Colonic mucosa (tissue), 4 donors: ENCODE measurements at places on chromosomes 13 and 19. TPM values are rescaled to one million over a fixed set of nuclear protein-coding genes. Genes with fewer than 3 reads are reported as not detected.

GRCh38 chr13:40456979-40457553 is 209.4 kb downstream of the FOXO1 start:
- no peaks in the 10 kb centered on the region for H3K27me3 ChIP-seq
- no peak for DNase-seq
- H3K4me3 ChIP-seq: no peak overlapping the region

GRCh38 chr13:23793711-23794110 is 95.5 kb downstream of the MIPEP start:
- H3K27ac ChIP-seq: no peak overlapping the region
- no peak for DNase-seq
- no peaks in the 10 kb centered on the region for H3K36me3 ChIP-seq
- no peak overlapping the region for H3K4me3 ChIP-seq
- no peaks in the 10 kb centered on the region for H3K27me3 ChIP-seq

DNA sequence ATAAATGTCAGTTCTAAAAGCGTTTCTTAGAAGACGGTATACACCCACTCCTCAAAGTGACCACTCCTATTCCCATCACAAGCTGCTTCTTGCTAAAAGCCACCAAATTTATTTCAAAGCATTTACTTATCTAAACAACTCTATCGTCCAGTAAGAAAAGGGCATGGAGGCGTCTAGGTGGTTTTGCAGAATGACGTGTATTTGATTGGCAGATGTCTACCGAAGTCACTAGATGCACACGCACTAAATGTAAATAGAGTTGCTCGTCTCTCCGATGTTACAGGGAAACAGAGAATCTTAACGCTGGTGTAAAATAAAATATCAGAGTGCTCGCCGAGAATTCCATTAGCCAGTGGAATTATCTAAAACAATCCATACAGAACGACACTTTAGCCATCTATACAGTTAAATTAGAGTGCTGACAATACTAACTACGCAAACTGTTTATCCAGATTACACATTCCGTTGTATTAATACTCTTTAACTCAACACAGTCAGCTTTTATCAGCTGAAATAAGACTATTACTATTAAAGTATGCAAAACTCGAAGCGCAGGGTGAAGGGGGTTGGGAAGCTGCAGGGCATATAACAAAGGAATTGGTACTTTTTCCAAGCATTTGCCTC is 1.9 kb downstream of the KLF12 start:
- peak overlapping the region; percentile 74 for H3K4me3 ChIP-seq
- H3K4me1 ChIP-seq: no peaks in the 10 kb centered on the region
- peak overlapping the region; percentile 92 for H3K27ac ChIP-seq
- H3K27me3 ChIP-seq: no peaks in the 10 kb centered on the region
- H3K36me3 ChIP-seq: no peaks in the 10 kb centered on the region

DNA sequence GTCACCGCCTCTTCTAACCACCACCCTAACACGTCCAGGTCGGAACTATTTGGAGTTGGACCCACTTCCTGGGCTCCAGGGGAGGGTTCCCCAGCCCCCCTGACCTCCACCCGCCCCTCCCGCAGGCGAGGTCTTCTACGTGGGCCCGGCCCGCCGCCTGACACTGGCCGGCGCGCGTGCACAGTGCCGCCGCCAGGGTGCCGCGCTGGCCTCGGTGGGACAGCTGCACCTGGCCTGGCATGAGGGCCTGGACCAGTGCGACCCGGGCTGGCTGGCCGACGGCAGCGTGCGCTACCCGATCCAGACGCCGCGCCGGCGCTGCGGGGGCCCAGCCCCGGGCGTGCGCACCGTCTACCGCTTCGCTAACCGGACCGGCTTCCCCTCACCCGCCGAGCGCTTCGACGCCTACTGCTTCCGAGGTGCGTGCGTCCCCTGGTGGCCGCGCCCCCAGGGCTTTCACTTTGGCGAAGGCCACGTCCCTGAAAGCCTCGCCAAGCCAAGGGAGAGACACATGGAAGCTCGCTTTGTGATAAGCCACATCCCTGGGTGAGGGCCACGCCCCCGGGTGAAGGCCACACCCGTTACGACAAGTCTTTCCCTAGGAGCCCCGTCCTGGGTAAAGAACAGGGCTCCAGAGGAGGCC is 13.2 kb downstream of the NCAN start:
- no peaks in the 10 kb centered on the region for H3K4me1 ChIP-seq
- peak; percentile 80 for DNase-seq
- peaks cover 4% of the 10 kb centered on the region for H3K27me3 ChIP-seq
- H3K4me3 ChIP-seq: peak overlapping the region; percentile 47

- no peaks in the 10 kb centered on the region for H3K4me1 ChIP-seq
- H3K27me3 ChIP-seq: no peaks in the 10 kb centered on the region
- H3K4me3 ChIP-seq: no peak overlapping the region
- no peak for DNase-seq
- no peaks in the 10 kb centered on the region for H3K36me3 ChIP-seq
Measured at GRCh38 chr19:43674596-43674995, 4.6 kb upstream of the PLAUR start.

DNA sequence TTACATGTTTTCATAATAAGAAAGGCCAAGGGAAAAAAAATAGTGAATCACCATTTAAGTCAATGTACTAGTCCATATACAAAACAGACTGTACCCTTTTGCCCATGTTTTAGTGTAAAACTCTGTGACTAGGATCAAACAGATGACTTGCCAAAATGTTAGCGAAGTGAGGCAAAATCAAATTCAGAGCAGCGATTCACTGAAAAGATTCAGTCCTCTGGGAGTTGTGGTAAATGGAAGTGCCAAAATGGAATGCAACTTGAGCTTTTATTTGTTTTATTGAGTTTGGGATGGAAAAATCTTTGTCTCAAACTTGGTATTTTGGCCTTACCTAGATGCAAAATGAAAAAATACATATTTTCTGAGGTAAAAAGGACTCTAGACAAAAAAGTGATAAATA is 9.1 kb downstream of the CDADC1 start:
- H3K4me3 ChIP-seq: no peak overlapping the region
- peaks cover 6% of the 10 kb centered on the region for H3K4me1 ChIP-seq
- no peaks in the 10 kb centered on the region for H3K27me3 ChIP-seq
- H3K36me3 ChIP-seq: peaks cover 5% of the 10 kb centered on the region
- no peak for DNase-seq
- no peak overlapping the region for H3K27ac ChIP-seq

DNA sequence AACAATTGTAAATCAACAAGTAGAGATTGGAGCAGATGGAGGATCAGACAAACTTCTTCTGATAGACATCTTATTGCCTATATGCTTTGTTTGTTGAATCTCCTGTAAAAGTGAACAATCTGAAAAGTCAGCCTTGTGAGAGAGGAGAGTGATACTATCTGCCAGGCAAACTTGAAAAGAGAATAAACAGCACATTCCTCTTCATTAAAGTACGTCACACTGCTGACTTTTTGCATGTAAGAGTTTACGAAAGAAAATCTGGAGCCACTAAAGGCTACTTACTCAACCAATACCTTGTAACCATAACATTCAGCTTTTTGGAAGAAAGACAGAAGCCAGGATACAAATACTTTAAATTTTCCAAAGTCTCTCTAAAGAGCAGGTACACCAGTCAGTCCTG is 42.5 kb downstream of the EDNRB start:
- no peak overlapping the region for H3K4me3 ChIP-seq
- no peaks in the 10 kb centered on the region for H3K4me1 ChIP-seq
- H3K27ac ChIP-seq: no peak overlapping the region
- no peaks in the 10 kb centered on the region for H3K36me3 ChIP-seq
- DNase-seq: no peak

GRCh38 chr13:37173214-37173613 is 67.8 kb upstream of the CSNK1A1L start:
- H3K36me3 ChIP-seq: no peaks in the 10 kb centered on the region
- H3K4me3 ChIP-seq: no peak overlapping the region

GRCh38 chr13:96431044-96431581 is 341.2 kb downstream of the HS6ST3 start:
- H3K4me3 ChIP-seq: no peak overlapping the region
- H3K27me3 ChIP-seq: no peaks in the 10 kb centered on the region
- DNase-seq: no peak
- H3K27ac ChIP-seq: no peak overlapping the region

DNA sequence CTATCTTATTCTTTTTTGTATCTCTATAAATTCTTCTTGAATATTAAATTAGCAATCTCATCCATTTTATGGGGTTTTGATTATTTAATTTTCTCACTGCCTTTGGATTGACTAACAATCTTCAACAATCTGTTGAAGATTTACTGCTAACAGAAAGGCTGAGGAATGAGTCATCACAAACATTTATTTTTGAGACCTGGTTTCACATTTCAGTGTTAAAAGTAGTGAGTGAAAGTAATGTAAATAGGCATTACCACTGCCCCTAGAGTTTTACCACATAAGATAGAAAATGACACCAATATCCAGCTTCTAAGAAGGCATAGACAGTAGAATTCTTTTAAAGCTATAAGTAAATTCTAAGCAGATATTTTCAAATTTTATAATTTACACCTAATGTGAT is 472.8 kb downstream of the OLFM4 start:
- no peak overlapping the region for H3K27ac ChIP-seq
- no peaks in the 10 kb centered on the region for H3K4me1 ChIP-seq
- H3K36me3 ChIP-seq: no peaks in the 10 kb centered on the region
- no peak for DNase-seq

- peak overlapping the region; percentile 100 for H3K4me3 ChIP-seq
- no peaks in the 10 kb centered on the region for H3K27me3 ChIP-seq
- no peaks in the 10 kb centered on the region for H3K36me3 ChIP-seq
- peak; percentile 86 for DNase-seq
- peak overlapping the region; percentile 99 for H3K27ac ChIP-seq
Measured at GRCh38 chr19:12611361-12611699, 610 bp downstream of the ZNF791 start.

DNA sequence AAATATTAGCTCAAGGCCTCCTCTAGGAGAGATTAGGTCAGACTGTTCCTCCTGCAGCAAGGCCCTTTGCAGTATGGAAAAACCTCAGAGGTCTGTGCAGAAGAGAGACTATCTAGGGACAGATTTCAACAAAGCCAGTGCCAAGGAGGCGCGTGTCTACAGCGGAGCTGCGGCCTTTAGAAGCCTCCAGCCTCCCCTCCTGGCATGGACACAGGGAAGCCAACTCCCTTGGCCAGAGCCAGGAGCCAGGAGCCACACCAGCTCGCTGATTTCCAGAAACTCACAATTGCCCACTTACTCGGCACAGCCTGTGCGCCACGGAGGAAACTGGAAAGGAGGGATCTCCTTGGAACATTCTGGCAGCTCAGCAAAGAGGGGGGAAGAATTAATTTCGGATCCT is 63.4 kb downstream of the INSR start:
- no peak overlapping the region for H3K27ac ChIP-seq
- H3K36me3 ChIP-seq: no peaks in the 10 kb centered on the region
- DNase-seq: no peak
- H3K27me3 ChIP-seq: no peaks in the 10 kb centered on the region
- no peak overlapping the region for H3K4me3 ChIP-seq

DNA sequence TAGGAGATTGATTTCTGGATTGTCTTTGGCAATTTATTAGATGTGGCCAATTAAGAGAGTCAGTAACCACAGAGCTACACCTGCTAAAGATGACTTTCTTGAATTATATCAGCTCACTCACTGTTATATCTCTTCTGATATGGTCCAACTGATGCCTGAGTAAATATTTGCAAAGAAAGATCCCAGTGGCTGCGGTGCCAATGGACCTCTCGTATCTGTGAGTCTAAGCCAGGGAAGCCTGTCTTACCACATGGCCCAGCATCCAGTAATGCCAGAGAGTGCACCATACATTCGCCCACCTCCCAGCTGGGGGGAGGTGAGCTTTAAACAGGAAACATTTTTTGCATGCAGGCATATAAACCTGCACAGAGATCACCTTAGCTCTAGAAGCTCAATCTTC is 82.7 kb upstream of the SLC15A1 start:
- no peaks in the 10 kb centered on the region for H3K27me3 ChIP-seq
- DNase-seq: no peak
- H3K27ac ChIP-seq: no peak overlapping the region
- no peaks in the 10 kb centered on the region for H3K4me1 ChIP-seq
- H3K4me3 ChIP-seq: no peak overlapping the region
- H3K36me3 ChIP-seq: no peaks in the 10 kb centered on the region

- DNase-seq: peak; percentile 57
- H3K27ac ChIP-seq: no peak overlapping the region
- H3K4me3 ChIP-seq: no peak overlapping the region
Measured at GRCh38 chr19:4365341-4365740, 22.0 kb downstream of the MPND start.

GRCh38 chr19:5948752-5949564 is 29.0 kb downstream of the RANBP3 start:
- H3K27ac ChIP-seq: peak overlapping the region; percentile 34
- peaks cover 2% of the 10 kb centered on the region for H3K4me1 ChIP-seq
- H3K36me3 ChIP-seq: no peaks in the 10 kb centered on the region
- H3K27me3 ChIP-seq: no peaks in the 10 kb centered on the region

The MUC16 gene
- total RNA-seq: not detected

The FFAR3 gene
- 0.27 TPM for total RNA-seq

The CD209 gene
- total RNA-seq: 12.1 TPM

The SGCG gene
- total RNA-seq: 0.15 TPM

The SMAD9 gene
- total RNA-seq: 6.5 TPM

The KCNRG gene
- 0.40 TPM for total RNA-seq

The CEBPA gene
- 67.1 TPM for total RNA-seq

The DACT3 gene
- 5.3 TPM for total RNA-seq

The CCNA1 gene
- total RNA-seq: not detected

The SSC5D gene
- total RNA-seq: 2.2 TPM

The RUBCNL gene
- 25.6 TPM for total RNA-seq

The SULT2A1 gene
- 1.1 TPM for total RNA-seq

The PDE4A gene
- 13.8 TPM for total RNA-seq
